ENCODE measurements at places on chromosomes 1 and 21.

- DNase-seq, result no peak
These were observed 7.4 kb downstream of the SYT14 start for GRCh38 chr1:209945377-209945776.

- no peak for DNase-seq
These were observed 1001.3 kb upstream of the ADGRL2 start for GRCh38 chr1:80799457-80799856.

DNA sequence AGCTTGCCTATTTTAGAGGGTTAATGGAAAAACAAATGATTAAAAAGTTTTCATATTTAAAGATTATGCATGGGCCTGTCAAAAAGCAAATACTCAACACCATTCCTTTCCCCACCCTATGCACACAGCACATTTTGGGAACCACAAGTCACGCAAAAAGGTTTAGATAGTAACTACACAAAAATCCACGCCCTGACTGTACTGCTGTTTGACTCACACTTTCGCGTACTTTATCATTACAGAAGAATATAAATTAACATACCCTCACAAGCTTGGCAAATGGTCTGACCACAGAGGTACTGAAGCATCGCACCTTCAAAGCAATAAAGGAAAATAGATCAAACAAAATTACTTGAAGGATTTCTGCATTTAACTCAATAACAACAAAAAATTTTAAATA lies 1.4 kb downstream of the ATP5PO start:
- DNase-seq, result no peak

DNA sequence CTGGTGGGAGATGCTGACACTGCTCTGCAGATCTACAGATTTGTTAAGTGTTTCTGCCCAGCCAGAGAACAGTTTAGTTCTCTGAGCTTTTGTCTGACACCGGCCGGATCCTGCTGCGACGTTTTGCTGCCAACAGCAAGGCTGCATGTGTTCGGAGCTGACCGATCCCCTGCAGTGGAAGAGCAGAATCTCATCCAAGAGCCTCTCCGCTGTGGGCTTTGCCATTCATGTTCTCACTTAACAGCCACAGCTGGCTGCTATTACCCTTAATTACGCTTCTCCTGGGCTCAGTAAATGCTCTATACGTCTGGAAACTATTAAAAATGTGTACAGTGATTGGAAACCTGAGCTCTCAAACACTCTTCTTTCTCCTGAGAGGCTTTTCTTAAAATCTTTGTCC lies 105.3 kb downstream of the BCAR3 start:
- DNase-seq, result peak; percentile 84

GRCh38 chr1:168665975-168666374 lies 63.0 kb downstream of the DPT start:
- DNase-seq, result no peak

All from NCI-H2081 (cell line).